Activated CD4-positive, alpha-beta T cell treated with anti-CD3 and anti-CD28 coated beads, Interleukin-2, amount 50 U/mL, for 24 hours (primary cell): ENCODE measurements at places on chromosomes 7 and 10.

- DNase-seq = no peak
Measured at GRCh38 chr7:40230101-40230500, 95.3 kb downstream of the SUGCT start.

DNA sequence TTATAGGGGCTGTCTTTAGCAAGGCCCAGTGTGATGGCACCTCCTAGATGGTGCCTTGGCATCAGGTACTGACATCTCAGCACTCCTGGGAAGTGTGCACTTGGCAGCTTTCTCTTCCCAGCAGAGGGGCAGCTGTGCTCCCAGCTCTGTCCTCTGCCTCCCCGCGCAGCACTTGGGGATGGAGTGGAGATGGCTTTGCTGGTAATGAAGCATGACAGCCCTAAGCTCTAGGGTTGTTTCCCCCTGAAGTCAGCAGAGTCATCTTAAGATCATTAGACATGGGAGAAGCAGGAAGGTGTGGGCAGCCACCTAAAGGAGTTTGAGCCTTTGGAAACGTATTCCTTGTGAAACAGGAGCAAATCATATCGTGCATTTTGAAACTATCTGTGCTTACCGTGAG lies 46.7 kb downstream of the HTRA1 start:
- no peak for DNase-seq

DNA sequence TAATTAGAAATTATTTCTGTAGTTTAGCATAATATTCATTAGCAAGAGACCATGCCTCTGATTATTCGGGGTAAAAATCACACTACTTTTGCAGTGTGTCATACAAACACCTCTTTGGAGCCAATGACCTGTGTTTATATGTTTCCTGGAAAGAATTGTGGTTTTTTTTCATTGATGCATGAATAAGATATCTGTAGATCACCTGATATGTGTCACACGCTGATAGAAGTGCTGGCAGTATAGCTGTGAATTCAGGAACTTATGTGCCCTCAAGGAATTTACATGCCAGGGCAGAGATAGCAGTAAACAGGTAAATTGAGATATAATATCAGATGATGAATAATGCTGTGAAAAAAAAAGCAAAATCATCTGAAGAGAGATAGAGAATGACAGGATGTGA lies 118.2 kb downstream of the VPS50 start:
- DNase-seq = no peak

GRCh38 chr7:64555046-64555445 lies 7.8 kb downstream of the ZNF680 start:
- no peak for DNase-seq

- DNase-seq = no peak
Measured at GRCh38 chr10:30980951-30981616, 50.6 kb downstream of the ZNF438 start.

GRCh38 chr7:7869036-7869435 lies 99.6 kb upstream of the GLCCI1 start:
- no peak for DNase-seq

GRCh38 chr10:62002753-62003152 lies 101.3 kb downstream of the ARID5B start:
- DNase-seq = no peak

- no peak for DNase-seq
Measured at GRCh38 chr7:157527686-157528085, 190.9 kb downstream of the DNAJB6 start.

- no peak for DNase-seq
Measured at GRCh38 chr10:93478873-93479272, 3.3 kb downstream of the MYOF start.
